ENCODE measurements at places on chromosomes 13 and 19.

- no peak for DNase-seq
These were observed 122.3 kb downstream of the ZDHHC20 start for GRCh38 chr13:21336609-21337349.

DNA sequence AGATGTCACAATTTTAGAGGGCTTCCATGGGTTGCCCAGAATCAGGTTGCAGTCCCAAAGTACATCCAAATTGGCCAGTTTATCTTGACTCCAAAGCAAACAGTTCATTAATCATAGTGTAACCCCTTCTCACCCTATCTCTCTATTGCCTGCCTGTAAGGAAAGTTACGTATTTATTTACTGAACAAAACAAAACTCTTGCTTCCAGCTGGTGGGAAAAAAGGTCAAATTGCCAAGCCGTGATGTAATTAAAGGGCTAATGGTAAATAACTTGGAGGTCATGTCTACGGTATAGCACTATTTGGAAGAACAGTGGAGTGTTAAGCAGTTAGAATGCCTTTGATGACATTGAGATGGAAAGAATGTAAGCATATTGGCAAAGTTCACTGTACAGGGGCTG lies 214.0 kb downstream of the DLEU7 start:
- no peak for DNase-seq

- DNase-seq: no peak
These were observed 2.0 kb downstream of the MISP start for GRCh38 chr19:752652-753517.

GRCh38 chr13:112179995-112180394 lies 113.0 kb downstream of the SOX1 start:
- no peak for DNase-seq

- DNase-seq: no peak
These were observed 18.7 kb downstream of the PPP5C start for GRCh38 chr19:46365561-46365960.

- DNase-seq: no peak
These were observed 815.6 kb downstream of the UQCRFS1 start for GRCh38 chr19:28397306-28397705.

- no peak for DNase-seq
These were observed 389.4 kb downstream of the RFC3 start for GRCh38 chr13:34207334-34207733.

- DNase-seq: no peak
These were observed 934.9 kb downstream of the SLITRK6 start for GRCh38 chr13:84864341-84864740.
